Dermis microvascular lymphatic vessel endothelial cell (primary cell): ENCODE measurements at places on chromosomes 2 and 18. TPM values are rescaled to one million over a fixed set of nuclear protein-coding genes. Genes with fewer than 3 reads are reported as not detected.

DNA sequence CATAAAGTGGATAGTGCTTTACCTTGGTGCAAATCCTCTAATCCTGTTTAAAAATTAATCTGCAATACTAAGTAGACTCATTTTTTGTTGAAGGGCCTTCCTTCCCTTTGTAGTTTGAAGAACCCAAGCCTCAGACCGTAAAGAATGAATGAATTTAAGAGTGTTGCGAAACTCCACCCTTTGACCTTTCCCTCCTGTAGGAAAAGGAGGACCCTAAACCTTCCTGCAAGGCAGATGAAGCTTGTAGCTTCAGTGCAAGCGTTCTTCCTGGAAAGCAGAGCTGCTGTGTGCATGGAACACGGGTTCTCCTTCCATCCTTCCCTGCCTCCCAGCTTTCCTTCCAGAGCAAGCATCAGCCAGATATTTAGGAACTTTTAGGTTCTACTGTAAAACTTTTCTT is 1.7 kb downstream of the IMPA2 start:
- no peak for DNase-seq

DNA sequence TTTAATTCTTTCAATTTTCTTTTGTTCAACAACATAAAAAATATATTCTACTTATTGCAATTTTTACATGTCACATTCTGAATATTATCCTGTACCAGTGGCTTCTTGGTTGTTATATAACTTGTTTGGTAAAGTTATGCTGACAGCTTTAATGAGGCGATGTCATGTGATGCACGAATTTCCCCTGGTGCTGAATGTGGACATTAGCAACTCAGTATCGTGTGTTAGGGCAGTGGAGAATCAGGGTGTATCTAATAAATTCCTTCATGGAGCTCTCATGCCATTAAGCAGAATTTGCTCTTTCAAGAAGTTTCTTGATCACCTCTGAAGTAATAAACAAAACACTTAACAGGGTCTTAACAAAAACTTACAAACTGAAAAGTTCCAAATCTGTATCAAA is 99.6 kb upstream of the DNMT3A start:
- DNase-seq: no peak

The NLRC4 gene
- under 0.01 TPM in 1 of 2 replicates, not detected in the other for total RNA-seq

DNA sequence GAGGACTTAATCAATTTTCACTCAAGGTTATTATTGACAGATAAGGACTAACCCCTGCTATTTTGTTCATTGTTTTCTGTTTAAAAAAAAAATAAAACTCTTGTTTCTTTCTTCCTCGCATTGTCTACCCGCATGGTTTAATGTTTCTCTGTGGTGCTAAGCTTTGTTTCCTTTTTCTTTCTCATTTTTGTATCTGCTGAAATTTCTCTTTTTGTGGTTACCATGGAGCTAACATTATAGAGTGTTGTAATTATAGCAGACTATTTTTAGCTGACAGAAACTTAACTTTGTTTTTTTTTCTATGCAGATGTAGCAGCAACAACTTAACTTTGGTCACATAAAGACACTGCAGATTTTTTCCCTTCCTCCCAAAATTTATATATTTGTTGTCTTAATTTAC is 43.1 kb upstream of the CHN1 start:
- no peak for DNase-seq

GRCh38 chr2:216404010-216404618 is 8.2 kb upstream of the SMARCAL1 start:
- DNase-seq: peak; percentile 22

The FEV gene
- not detected in 2 replicates for total RNA-seq

DNA sequence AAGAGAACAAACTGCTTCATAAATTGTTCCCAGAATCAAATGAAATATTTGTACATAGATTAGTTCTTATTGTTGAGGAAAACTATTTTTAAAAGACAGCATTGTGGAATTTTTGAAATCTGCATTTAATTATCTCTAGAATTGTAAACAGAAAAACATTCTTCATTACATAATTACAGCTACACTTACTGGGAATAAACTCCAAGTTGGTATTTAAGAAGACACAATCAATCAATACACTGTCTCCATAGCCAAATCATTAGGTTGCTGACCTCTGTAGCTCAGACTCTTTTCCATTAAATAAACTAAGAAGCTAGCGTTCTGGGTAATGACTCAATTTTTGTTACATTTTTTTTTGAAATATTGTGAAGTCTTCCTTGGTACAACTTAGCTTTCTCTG is 70.2 kb upstream of the PIEZO2 start:
- DNase-seq: no peak

DNA sequence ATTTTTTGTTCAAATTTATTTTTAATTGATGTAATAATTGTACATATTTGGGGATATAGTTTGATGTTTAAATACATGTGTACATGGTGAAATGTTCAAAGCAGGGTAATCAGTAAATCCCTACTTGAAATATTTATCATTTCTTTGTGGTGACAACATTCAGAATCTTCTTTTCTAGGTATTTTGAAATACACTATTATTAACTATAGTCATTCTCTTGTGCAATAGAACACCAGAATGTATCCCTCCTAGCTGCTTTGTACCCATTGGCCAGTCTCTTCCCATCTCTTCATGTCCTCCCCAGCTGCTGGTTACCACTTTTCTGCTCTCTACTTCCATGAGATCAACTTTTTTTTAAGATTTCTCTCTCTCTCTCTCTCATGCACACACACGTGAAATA is 126.5 kb downstream of the ZNF407 start:
- no peak for DNase-seq

The TMEM37 gene
- 0.13 TPM in 2 replicates for total RNA-seq

DNA sequence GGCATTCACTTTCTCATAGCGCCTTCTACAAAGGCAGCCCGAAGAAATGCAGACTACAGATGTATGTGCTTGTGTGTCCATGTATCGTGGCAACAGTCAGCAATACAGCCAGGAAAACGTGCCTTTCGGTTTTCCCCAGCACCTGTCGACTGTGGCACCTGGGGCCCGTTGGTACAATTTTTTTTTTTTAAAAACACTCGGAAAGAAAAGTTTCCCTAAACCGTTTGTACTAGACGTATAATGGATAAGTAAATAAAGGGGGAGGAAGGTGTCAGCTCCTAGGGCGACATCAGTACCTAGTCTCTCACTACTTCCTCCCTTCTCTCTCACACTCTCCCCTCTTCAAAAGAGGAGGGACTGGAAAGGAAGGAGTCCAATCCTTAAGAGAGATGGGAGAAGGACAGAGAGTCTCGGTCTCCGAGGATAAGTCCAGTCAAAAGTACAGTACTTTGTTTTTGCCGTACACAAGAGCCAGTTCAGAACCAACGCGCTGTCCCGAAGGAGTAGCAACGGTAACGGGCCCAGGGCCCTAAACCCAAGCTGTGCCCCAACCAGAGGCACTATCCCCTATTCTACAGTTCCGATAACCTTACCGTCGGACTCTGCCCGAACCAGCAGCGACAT is 759 bp downstream of the PPP4R3B start:
- DNase-seq: peak; percentile 76

GRCh38 chr2:15546297-15547098 is 14.6 kb downstream of the NBAS start:
- no peak for DNase-seq

- no peak for DNase-seq
These were observed 251.6 kb downstream of the BCL2 start for GRCh38 chr18:63067939-63068338.

DNA sequence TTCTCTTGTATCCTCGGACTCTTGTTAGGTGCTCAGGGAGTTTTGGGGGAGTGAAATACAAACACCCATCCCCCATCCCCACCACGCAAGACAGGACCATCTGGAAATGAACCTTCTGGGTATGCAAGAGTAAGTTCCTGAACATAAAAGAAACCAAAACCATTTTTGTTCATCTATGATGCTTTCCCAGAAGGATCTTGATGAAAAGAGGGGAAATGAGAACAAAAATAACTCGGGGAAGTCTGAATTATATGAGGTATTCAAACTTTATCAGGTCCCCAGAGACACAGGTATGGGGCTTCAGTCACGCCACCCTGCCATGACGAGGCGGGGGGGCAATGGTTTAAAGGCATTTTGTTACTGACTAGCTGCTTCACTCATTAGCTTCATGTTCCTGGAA is 68.6 kb upstream of the DNMT3A start:
- DNase-seq: no peak

- DNase-seq: no peak
These were observed 26.6 kb downstream of the CCDC195 start for GRCh38 chr2:224689539-224689938.

GRCh38 chr18:54392543-54393023 is 34.9 kb downstream of the C18orf54 start:
- DNase-seq: peak; percentile 55

- DNase-seq: no peak
These were observed 317.1 kb upstream of the SPRED2 start for GRCh38 chr2:65749545-65749944.

- DNase-seq: no peak
These were observed 2.8 kb downstream of the KYNU start for GRCh38 chr2:142880279-142880678.

The POTEJ gene
- 0.26 and 0.38 TPM in 2 replicates for total RNA-seq

The MOCOS gene
- under 0.01 and 0.13 TPM in 2 replicates for total RNA-seq

DNA sequence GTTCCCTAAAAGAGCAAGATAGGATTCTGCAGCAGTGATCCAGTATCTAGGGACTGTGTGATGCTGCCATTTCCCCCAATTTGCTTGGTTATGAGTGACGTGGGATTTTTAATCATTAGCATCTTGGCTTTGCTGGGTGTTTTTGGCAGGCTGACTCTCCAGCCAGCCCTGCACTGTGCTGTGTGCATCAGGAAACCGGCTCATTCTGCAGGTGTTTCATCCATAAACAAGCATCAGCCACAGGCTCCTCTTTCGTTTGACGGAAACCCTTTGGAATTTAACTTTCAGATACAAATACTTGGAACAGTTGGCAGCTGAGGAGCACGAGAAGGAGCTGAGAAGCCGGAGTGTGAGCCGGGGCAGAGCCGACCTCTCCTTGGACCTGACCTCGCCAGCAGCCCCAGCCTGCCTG is 135.9 kb downstream of the TPGS2 start:
- DNase-seq: no peak

The C2orf80 gene
- not detected in 2 replicates for total RNA-seq

The ASXL3 gene
- 0.13 and 0.76 TPM in 2 replicates for total RNA-seq

GRCh38 chr2:84947010-84947593 is 23.9 kb upstream of the KCMF1 start:
- no peak for DNase-seq

The KCNG2 gene
- 0.26 and 2.4 TPM in 2 replicates for total RNA-seq

DNA sequence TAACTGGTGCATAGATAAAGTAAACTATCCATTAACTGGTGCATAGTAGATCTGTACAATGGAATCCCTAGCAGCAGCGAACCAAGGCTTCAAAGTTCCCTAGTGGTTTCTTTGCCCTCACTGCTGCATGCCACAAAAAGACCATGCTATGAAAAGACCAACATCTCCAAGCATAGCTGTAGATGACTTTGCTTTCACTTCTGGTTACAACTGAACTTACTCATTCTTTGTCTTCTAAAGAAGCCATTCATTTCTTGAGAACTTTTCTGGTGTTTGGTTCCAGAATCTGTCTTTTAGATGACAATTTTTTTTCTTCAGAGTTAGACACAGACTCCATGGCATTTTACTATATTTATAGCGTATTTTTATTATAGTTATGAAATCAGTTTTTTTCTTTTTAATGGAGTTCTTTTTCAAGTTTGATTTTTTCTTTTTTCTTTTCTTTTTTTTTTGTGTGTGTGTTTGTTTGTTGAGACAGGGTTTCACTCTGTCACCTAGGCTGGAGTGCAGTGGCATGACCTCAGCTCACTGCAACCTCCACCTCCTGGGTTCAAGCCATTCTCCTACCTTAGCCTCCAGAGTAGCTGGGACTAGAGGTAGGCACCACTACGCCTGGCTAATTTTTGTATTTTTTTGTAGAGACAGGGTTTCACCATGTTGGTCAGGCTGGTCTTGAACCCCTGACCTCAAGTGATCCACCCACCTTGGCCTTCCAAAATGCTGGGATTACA is 63.6 kb downstream of the SLC35F5 start:
- DNase-seq: no peak

DNA sequence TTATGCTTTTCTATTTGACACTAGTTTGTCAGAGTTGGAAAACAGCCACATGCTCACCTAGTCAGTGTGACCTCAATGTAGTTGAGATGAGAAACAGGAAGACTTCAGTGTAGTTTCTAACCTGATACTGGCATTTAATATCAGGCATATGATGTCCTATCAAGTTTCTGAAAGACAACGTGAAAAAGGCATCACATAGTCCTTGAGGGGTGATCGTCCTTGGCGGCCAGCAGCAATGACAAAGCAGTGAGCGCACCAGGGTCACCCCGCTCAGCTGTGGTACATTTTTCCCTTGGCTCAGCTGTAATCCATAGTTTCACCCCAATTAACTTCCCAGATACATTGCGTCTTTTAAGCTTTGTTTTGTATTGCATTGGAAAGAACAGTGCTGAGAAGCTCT is 4.3 kb downstream of the HSPE1 start:
- no peak for DNase-seq

The SESTD1 gene
- total RNA-seq: 27.0 and 42.4 TPM in 2 replicates

DNA sequence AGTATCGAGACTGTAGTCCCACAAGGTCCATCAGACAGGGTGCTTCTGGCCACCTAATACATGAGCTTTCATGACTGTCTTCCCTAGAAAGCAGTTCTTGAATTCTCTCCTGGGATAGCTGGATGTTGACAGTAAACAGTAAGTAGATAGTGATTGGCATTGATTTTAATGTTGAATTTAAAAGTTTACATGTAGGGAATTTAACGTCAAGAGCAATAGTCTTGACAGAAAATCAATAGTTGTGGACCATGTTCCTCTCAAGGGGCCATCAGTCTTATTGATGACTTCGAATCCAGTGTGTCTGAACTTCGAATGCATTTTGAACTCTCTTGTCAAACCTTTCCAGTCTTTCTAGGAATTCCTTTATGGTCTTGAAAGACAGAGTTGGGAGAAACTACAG is 63.9 kb downstream of the ITGB1BP1 start:
- no peak for DNase-seq

DNA sequence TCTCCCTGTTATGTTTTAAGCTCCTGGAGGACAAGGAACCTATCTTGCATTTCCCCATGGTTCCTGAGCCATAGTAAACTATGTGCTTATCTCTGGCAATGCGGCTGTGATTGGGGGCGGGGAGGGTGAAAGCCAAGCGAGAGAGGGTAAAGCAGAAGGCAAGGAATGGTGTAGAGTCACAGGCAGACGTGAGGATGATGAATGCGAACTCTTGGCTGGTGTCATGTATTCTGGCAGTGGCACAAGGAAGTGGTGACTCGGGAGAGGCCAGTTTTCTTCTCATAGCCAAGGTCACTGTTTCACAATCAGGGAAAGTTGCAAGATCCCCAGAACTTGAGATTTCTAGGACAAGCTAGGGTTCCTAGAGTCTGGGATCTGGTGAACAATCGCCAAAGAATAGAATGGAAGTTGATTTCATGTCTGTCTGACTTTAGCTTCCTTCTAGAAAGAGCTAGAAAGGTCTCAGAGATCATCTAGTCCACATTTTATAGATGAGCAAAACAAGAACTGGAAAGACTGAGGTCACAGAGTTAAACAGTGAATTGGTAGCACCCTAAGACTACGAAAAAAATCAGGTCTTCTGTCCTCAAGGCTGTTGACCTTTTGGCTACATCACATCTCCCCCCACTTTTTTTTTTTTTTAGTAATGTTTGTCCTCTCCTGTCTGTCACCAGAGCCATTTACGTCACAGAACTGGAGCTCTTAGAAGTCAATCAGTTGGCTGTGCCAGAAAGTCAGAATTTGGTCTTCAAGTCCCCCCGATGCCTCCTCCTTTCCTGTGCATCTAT is 137.0 kb downstream of the BCL11A start:
- no peak for DNase-seq

- no peak for DNase-seq
These were observed 109.2 kb downstream of the TMEM18 start for GRCh38 chr2:567865-568638.

The FAM98A gene
- total RNA-seq: 16.0 and 37.2 TPM in 2 replicates

- no peak for DNase-seq
These were observed 612.1 kb downstream of the KCNJ3 start for GRCh38 chr2:155310589-155310988.
